ENCODE measurements at places on chromosomes 6 and 20.

GRCh38 chr20:45094864-45095574 is 5.9 kb downstream of the KCNS1 start:
- no peak for DNase-seq

GRCh38 chr6:3617681-3618311 is 133.7 kb downstream of the PXDC1 start:
- no peak for DNase-seq

DNA sequence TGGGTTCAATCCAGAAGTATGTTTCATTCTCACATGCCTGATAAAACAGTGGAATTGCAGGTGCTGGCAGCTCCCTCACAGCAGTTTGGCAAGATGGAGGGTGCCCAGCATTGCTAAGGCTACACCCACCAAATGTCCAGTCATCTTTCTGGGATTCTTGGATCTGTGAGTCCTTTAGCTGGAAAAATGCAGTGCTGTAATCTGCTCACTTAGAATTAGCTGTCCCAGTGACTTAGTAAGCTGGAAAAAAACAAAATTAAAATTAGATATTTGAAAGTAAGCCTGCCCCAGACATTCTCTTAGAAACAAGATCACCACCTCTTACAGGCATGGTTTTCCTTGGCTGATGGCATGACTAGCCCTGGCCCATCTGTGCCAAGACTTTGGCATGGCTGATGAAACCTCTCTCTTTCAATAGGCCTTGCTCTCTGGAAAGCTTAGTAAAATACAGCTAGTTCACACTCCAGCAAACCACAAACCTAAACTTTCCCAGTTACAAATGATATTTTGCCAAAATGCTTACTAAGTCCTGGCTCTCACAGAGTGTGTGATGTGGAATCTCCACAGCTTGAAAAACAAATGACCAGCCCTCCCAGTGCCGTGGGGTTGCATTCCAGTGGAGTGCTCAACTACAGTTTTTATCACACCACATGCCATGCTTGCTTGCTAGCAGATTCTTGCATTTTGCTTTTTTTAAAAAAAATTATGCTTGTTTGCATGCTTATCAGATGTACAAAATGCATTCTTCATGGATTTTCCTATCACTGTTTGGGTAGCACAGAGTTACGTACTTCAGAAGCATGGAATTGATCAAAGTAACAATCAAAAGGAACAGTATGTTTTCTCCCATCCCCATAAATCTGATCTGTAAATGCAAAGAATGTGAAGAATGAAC is 261.5 kb downstream of the EYA4 start:
- no peak for DNase-seq

DNA sequence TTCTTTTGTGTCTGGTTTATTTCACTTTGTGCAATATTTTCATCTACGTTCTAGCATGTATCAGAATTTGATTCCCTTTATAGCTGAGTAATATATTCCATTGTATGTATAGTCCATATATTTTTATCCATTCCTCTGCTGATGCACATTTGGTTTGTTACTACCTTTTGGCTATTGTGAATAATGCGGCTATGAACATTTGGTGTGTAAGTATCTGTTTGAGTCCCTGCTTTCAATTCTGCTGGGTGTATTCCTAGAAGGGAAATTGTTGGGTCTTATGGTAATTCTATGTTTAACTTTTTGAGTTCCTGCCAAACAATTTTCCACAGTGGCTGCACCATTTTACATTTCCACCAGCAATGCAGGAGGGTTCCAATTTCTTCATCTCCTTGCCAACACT is 52.4 kb downstream of the DNAH8 start:
- no peak for DNase-seq

DNA sequence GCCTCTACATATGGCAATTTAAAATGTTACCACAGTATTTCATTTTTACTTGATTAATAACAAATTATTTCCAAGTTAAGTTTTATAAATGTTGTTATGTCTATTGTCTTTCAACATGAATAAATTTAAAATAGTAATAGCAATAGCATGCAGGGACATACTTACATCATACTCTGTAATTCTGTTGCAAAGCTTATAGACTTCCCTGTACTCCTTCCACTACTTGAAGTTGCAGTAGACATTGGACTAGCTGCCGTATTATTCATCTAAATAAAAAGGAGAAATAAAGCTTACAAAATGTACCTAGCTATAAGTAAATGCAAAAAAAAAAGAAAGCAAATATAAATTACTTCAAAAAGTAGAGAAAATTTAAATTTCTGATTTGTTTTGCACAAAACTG is 12.7 kb downstream of the SUPT3H start:
- DNase-seq = no peak

DNA sequence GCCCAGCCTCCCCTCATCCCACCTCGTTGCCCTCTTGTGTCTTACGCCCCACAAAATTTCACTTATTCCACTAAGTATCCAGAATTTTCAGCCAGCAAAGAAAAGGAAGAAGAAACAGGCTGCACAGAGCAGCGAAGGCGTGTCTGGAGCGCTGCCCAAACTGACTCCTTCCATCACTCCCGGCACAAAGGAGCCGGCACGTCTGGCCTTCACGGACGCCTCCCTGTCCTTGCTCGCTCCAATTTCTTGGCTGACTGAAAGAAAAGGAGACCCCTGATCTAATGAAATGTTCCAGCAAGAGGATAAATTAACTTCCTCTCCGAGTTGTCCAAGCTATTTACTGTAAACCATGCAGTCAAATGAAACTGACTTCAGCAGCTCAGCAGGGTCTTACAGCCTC is 152.3 kb upstream of the CDH4 start:
- DNase-seq = no peak

GRCh38 chr6:17679726-17680125 is 27.0 kb downstream of the NUP153 start:
- DNase-seq = no peak

DNA sequence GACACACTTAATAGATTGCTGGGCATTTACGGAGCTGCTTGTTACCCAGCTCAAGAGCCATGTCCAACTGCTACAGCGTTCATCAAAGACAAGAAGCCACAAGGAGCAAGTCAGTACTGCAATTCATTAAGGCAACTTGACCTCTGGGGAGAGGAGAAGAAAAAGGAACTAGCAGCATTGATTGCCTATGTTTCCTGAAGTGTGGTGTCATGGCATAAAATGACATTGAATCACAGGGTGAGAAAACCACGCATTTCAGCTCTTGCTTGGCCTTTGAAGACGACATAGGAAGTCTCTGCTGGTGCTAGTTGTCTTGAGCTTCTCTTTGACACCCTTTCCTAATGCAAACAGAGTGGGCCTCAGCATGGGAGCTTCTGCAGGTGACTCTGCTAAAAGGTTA is 139.1 kb downstream of the CDH26 start:
- no peak for DNase-seq

DNA sequence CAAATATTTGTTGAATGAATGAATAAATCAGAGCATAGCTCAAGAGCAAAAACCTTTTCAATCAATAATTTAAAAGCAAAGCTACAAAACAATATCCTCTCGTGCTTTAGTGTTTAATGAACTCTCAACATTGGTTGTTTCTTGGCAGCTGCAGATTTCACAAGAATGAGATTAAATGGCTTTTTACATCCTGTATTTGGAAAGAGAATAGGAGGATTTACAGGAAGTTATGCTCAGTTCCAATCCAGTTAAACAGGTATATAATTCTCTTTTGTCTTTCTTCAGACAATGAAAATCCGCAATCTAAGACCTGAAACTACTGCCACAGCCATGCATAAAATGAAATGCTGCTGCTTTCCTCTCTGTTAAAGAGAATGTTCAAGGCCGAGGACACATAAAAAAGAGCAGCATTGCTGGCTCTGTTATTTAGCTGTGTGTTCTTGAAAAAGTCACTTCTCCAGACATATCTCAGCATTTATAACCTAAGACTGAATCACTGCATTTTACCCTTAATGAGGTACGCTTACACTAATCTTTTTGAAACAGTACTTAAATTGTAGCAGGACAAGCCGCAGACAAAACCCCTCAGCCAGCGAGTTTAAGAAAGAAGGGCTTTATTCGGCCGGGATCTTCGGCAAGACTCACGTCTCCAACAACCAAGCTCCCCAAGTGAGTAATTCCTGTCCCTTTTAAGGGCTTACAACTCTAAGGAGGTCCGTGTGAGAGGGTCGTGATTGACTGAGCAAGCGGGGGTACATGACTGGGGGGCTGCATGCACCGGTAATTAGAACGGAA is 3.6 kb downstream of the C6orf52 start:
- no peak for DNase-seq
